MCF 10A (cell line): ENCODE measurements at places on chromosomes 7 and 10. TPM values are rescaled to one million over a fixed set of nuclear protein-coding genes. Genes with fewer than 3 reads are reported as not detected.

DNA sequence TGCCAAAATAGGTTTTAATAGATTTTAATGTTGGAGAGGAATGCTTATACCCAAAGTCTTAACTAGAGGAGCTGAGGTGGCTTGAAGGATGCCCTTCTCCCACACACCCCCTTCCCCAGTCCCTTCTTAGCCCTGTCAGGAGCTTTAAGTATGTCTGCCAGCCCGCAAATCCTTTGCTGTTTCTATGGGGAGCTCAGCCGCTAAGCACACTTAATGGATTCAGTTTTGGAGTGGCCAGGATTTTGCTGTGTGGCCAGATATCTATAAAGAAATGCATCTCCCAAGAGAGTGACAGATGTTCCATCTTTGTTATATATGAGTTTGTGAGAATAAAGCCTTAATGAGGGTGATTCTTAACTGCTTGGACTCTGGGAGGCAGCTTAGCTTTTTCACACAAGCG, 152.9 kb upstream of the ZNF32 start:
- H3K27ac ChIP-seq = no peak overlapping the region
- H3K4me1 ChIP-seq = peaks cover 5% of the 10 kb centered on the region
- H3K27me3 ChIP-seq = peaks cover 73% of the 10 kb centered on the region
- no peak for DNase-seq
- H3K36me3 ChIP-seq = no peaks in the 10 kb centered on the region

- peak overlapping the region; percentile 71 for H3K4me3 ChIP-seq
- peaks cover 40% of the 10 kb centered on the region for H3K4me1 ChIP-seq
- no peaks in the 10 kb centered on the region for H3K36me3 ChIP-seq
- peak overlapping the region; percentile 84 for H3K27ac ChIP-seq
Measured at GRCh38 chr7:7157177-7157886, 25.0 kb upstream of the C1GALT1 start.

Gene AOAH
- not detected in 2 replicates for total RNA-seq

DNA sequence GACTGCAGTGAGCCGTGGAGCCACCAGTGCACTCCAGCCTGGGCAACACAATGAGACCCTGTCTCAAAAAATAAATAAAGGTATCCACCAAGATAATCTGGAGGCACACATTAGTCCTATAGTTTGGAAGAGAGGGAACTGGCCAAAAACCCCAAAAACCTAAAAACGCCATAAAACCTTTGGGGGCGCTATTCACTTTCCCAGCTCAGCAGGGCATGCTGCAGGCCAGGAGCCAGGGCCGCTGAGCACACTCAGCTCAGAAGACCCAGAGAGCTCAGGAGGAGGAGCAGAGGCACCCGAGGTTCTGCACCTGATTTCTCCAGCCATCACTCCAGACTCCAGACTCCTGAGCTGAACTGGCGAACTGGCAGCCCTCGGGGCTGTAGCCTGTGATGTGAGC, 167.2 kb upstream of the IMMP2L start:
- H3K4me3 ChIP-seq = no peak overlapping the region
- H3K36me3 ChIP-seq = peaks cover 4% of the 10 kb centered on the region
- no peak overlapping the region for H3K27ac ChIP-seq
- DNase-seq = no peak
- H3K27me3 ChIP-seq = no peaks in the 10 kb centered on the region

Gene SLC13A1
- total RNA-seq = not detected in 2 replicates

DNA sequence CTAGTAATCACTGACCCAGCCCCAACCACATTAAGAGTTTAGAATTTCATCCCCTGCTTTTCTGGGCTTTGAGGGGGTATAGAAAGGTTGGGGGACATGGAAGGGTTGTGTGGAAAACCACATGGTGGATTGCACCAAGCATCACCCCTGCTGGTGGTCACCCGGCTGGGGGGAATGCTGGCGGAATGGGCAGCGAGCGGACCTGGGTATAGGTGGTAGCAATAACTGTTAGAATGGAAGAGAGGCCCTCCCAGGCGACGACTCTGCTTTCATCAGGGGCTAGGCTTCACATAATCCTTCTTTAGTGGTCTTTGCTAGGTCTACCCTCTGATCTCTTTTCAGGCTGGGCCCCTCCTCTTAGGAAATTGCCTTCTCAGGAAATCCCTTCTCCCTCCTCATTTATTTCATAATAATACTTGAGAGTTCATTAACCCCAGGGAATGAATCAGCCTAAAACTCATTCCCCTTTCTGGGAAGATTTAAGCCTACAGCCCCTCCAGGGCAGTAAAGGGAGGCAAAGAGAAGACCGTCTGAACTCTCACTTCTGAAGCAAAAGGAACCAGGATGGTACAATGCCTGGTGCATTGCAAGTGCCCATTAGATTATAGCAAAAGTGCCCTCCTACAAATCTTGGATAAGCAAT, 90.7 kb upstream of the LEP start:
- H3K36me3 ChIP-seq = no peaks in the 10 kb centered on the region
- DNase-seq = no peak
- no peak overlapping the region for H3K27ac ChIP-seq
- H3K27me3 ChIP-seq = peaks cover 30% of the 10 kb centered on the region

DNA sequence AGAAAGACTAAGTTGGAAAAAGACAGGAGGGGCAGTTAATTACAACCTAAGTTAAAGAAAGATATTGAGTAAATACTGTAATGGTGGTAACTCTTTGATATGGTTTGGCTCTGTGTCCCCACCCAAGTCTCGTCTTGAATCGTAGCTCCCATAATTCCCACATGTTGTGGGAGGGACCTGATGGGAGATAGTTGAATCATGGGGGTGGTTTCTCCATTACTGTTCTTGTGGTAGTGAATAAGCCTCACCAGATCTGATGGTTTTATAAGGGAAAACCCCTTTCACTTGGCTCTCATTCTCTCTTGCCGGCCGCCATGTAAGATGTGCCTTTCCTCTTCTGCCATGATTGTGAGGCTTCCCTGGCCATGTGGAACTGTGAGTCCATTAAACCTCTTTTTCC, 143.8 kb downstream of the GRK5 start:
- no peaks in the 10 kb centered on the region for H3K27me3 ChIP-seq
- no peak for DNase-seq
- no peaks in the 10 kb centered on the region for H3K4me1 ChIP-seq
- no peaks in the 10 kb centered on the region for H3K36me3 ChIP-seq
- no peak overlapping the region for H3K4me3 ChIP-seq

DNA sequence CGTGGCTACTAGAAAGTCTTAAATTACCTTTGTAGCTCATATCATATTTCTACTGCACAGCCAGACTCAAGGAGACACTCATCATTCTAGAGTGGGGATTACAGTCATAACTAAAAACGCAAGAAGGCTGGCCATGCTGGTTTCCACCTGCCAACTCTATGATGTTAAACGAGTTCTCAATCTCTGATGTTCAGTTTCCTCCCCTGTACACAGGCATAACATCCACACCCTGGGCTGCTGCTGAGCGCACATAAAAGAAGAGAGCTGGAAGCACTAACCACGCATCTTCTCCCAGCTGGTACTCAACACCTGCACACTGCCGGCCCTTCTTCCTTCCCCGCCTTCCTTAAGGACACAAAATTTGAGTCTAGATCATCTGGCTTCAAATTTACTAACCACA, 60.5 kb downstream of the SORBS1 start:
- H3K4me1 ChIP-seq = no peaks in the 10 kb centered on the region
- H3K4me3 ChIP-seq = no peak overlapping the region
- no peaks in the 10 kb centered on the region for H3K27me3 ChIP-seq
- no peaks in the 10 kb centered on the region for H3K36me3 ChIP-seq

GRCh38 chr10:101161494-101162299, 30.6 kb downstream of the TLX1 start:
- peaks cover 33% of the 10 kb centered on the region for H3K27me3 ChIP-seq
- H3K4me3 ChIP-seq = peak overlapping the region; percentile 63
- peak; percentile 83 for DNase-seq
- no peaks in the 10 kb centered on the region for H3K36me3 ChIP-seq

- H3K4me1 ChIP-seq = peaks cover 7% of the 10 kb centered on the region
- no peaks in the 10 kb centered on the region for H3K27me3 ChIP-seq
- no peak overlapping the region for H3K4me3 ChIP-seq
- peaks cover 7% of the 10 kb centered on the region for H3K36me3 ChIP-seq
- DNase-seq = peak; percentile 76
- H3K27ac ChIP-seq = peak overlapping the region; percentile 59
Measured at GRCh38 chr7:2248984-2249694, 7.1 kb downstream of the NUDT1 start.

GRCh38 chr10:43078175-43078985, 1.5 kb downstream of the RET start:
- H3K27me3 ChIP-seq = no peaks in the 10 kb centered on the region
- no peak overlapping the region for H3K27ac ChIP-seq
- no peaks in the 10 kb centered on the region for H3K4me1 ChIP-seq
- no peaks in the 10 kb centered on the region for H3K36me3 ChIP-seq

- H3K27ac ChIP-seq = no peak overlapping the region
- peaks cover 53% of the 10 kb centered on the region for H3K27me3 ChIP-seq
- H3K4me1 ChIP-seq = no peaks in the 10 kb centered on the region
- H3K36me3 ChIP-seq = no peaks in the 10 kb centered on the region
- no peak overlapping the region for H3K4me3 ChIP-seq
Measured at GRCh38 chr7:39399986-39400385, 166.2 kb upstream of the YAE1 start.
